ENCODE measurements at places on chromosomes 3 and 15. TPM values are rescaled to one million over a fixed set of nuclear protein-coding genes. Genes with fewer than 3 reads are reported as not detected.

- no peak for DNase-seq
These were observed 21.0 kb upstream of the FAM174B start for GRCh38 chr15:92676561-92676960.

DNA sequence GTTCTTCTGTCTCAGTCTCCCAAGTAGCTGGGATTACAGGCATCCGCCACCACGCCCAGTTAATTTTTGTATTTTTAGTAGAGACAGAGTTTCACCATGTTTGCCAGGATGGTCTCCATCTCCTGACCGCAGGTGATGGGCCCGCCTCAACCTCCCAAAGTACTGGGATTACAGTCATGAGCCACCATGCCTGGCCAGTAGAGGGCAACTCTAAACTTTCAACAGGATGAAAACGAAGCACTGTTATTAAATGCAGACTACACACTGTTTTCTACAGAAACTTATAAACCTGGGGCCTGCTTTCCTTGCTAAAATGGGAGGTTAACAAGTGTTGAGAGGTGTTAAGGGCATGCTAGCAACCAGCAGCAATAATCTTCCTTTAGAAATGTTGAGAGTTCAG, 7.6 kb downstream of the ARPC4 start:
- no peak for DNase-seq

DNA sequence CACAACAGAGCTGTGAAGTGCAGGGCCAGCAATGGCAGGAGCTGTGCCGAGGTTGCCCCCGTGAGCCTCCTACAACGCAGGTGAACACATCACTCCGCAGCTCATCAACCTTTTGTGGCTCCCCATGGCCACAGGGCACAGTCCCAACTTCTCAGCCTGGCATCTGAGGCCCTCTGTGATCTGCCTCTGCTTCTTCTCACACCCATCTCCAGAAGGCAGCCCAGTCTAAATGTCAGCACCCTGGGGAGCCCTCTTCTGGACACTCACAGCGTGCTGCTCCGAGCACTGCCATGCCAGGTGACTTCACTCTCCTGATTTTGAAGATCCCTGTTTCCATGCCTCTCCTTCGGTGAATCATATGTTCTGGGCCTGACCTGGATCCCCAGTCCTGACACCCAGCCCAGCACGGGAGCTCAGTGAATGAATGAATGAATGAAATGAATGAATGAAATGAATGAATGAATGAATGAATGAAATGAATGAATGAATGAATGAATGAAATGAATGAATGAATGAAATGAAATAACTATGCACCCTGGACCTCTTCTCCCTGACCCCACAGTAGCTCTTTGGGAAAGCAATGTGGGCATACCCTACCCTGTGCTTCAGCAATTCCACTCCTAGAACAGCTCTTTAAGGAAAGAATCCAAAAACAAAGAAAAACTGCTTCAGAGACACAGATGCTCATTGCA, 17.9 kb upstream of the SKIC8 start:
- no peak for DNase-seq

DNA sequence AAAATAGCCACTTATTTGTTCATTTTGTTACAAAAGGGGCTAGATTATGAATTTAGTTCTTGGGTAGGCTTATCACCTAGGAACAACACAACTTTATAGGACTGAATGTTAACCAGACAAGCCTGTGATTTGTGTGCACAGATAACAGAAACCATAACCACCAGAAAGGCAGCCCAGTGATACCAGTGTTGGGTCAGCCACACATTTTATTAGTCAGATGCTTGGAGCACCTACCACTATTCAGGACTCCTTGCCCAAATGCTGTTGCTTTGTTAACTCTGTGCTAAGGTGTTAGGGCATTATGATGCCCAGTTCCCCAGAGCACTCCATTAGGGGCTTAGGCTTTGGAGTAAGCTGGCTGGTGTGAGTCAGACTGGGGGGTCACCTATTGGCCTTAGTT, 22.5 kb downstream of the PLCL2 start:
- DNase-seq, result no peak

DNA sequence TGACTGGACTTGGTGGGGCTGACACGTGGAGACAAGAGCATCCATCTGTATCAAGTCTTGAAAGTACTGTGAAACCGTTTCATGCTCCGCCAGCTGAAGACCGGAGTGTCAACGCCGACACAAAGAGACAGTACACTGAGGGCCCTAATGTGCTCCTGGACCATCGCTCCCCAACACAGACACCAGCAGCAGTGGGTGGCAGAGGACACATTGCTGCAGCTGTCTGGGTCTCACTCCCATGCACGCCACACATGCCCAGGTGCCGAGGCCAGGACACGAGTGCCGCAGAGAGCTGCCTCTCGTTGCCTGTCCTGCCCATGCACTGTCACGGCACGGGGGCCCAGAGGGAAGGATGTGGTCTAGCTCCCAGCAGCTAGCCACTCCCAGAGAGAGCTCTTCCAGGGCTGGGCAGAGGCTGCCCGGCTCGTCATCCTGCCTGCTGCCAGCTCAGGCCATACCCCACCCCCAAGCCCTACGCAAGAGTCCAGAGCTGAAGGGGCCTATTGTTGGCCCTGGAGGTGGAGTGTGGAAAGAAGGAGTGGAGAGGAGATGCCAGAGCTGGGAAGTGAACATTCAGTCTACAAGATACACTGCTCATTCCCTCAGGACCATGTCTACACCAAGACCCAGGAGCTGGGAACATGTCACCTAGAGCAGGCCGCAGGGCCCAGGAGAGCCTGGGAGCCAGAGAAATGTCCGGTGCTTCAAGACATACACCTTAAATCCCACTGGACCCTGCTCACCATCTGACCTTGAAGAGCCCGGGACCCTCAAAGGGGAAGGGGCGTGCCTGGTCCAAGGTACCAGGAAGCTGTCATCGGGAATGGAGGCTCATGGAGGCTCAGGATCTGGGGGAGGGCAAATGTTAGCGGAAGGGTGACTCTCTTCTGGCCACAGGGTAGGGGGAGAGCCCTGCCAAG, 7.7 kb downstream of the TNK2 start:
- no peak for DNase-seq

- no peak for DNase-seq
These were observed 1.2 kb downstream of the IGDCC4 start for GRCh38 chr15:65421360-65422215.

GRCh38 chr3:168455814-168456213, 360.1 kb upstream of the GOLIM4 start:
- no peak for DNase-seq

CD80 gene
- total RNA-seq, result 0.15 TPM

SMCO1 gene
- total RNA-seq, result not detected

Measured in Panc1 (cell line).